ENCODE measurements at places on chromosomes 1 and 21.

DNA sequence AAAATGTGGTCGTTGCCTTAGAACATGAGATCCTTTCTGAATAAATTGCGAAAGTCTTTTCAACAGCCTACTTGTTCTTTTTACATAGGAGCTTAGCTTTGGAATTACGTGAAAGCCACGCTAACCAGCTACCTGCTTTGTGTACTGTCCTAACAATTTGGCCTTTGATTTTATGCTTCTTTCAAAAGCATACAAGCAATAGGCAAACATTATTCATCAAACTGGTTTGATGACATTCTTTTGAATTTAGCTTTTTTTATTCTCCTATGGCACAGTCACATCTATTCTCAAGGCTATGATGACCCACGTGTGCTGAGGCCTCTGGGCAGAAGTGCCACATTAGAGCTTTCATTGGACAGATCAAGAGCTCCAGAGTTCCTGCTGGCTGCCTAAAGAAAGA, 178.0 kb upstream of the DPT start:
- no peak for DNase-seq

- DNase-seq = no peak
Measured at GRCh38 chr1:153649137-153649862, 9.2 kb upstream of the SNAPIN start.

GRCh38 chr1:50368179-50369007, 54.9 kb downstream of the DMRTA2 start:
- no peak for DNase-seq

DNA sequence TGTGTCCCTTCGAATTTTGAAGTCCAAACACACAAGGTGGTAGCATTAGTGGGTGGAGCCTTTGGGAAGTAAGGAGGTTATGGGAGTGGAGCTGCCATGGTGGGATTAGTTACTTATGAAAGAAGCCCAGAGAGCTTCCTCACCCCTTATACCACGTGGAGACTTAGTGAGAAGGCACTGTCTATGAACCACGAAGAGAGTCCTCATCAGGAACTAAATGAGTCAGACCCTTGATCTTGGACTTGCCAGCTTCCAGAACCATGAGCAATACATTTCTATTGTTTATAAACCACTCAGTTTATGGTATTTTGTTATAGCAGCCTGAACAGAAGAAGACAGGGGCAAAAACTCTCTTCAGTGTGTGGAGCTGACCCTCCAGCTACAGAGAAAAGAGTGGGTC, 259.3 kb upstream of the AJAP1 start:
- no peak for DNase-seq

GRCh38 chr1:173717238-173717637, 2.5 kb downstream of the KLHL20 start:
- no peak for DNase-seq

DNA sequence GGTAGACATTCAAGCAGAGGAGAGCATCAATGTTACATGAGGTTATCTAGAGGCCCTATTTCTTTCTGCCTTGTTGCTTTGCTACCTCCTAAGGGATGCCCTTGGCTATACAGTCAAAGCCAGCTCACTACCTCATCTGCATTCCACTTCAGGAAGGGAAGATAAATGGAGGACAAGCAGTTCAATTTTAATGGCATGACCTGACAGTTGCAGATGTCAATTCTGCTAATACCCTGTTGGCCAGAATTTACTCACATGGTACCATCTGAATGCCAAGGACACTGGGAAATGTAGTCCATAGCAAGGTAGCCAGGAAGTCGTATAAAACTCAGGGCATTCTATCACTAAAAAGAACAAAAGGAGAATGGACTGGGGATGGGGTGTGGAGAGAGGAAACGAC, 31.5 kb downstream of the PALMD start:
- DNase-seq = no peak

DNA sequence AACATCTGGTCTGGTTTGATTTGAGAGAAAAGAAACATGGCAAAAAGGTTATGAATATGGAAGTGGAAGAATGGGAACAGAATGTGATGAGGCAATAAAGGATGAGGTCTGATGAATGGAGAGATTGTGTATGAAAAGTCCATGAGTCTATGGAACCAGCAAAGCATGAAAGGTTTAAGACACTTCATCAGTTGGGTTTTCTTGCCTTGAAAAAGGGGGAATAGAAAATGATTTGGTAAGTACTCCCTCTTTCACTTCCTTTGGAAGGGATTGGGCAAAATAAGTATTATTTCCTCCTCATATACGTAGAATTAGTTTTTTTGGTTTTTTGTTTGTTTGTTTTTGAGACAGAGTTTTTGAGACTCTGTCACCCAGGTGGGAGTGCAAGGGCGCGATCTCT, 155.8 kb downstream of the TRIM33 start:
- DNase-seq = no peak

DNA sequence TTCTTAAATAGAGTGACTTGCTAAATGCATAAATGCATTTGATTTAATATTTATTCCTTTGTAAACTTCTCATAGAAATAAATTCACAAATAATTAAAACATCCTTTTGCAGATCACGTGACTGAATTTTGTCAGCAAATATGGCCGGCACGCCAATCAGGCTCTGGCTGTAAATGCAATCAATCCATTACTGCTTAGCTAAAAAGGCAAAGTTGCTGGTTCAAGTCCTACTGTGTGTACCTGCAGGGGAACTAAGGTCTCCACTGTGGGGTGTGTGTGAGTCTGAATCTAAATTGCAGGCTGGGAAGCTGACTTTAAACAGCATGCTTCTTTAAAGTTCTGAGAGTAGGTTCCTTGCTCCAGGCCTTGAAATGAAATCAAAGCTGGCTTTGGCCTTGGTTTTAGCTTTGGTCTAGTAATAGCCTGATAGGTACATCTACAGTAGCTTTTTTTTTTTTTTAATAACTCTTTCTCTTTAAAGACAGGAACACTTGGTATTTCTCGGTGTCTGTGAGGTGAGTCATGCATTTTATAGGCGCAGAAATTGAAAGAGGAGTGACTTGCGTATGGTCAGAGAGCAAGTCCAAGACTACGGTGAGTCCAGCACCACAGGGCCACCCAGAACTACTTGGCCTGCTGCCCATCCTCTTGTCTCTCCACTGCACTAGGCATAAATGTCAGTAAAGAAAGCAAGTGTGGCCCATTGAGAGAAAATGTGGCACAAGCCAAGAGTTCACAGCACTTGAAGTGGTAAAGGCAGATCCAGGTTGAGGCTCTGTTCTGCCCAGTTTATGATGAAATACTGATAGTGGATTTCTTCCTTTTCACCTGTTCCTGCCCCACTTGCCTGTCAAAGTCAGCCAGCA, 36.2 kb upstream of the LYST start:
- DNase-seq = peak; percentile 64

GRCh38 chr1:59328353-59328752, 31.5 kb downstream of the FGGY start:
- no peak for DNase-seq

GRCh38 chr1:63773496-63773814, 362 bp upstream of the ROR1 start:
- DNase-seq = no peak

- no peak for DNase-seq
Measured at GRCh38 chr1:237570530-237570929, 320.2 kb downstream of the ZP4 start.

- no peak for DNase-seq
Measured at GRCh38 chr1:38891753-38892152, 10.4 kb upstream of the GJA9 start.

- no peak for DNase-seq
Measured at GRCh38 chr1:181541458-181541857, 58.1 kb downstream of the CACNA1E start.
